ENCODE measurements at places on chromosomes 11 and 22.

DNA sequence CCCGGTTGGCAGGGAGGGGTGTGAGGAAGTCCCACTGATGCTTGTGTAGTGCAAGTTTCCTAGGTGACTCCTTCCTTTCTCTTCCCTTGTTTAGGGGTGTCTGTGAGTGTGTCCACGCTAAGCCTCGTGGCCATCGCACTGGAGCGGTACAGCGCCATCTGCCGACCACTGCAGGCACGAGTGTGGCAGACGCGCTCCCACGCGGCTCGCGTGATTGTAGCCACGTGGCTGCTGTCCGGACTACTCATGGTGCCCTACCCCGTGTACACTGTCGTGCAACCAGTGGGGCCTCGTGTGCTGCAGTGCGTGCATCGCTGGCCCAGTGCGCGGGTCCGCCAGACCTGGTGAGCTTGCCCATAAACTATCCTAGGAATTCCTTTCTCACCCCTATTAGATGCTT lies 10.4 kb downstream of the CCKBR start:
- no peak for DNase-seq

- no peak for DNase-seq
Observed at GRCh38 chr22:20420157-20420842, 17.3 kb downstream of the SCARF2 start.

GRCh38 chr22:46483353-46483752 lies 54.1 kb downstream of the CELSR1 start:
- DNase-seq = no peak

DNA sequence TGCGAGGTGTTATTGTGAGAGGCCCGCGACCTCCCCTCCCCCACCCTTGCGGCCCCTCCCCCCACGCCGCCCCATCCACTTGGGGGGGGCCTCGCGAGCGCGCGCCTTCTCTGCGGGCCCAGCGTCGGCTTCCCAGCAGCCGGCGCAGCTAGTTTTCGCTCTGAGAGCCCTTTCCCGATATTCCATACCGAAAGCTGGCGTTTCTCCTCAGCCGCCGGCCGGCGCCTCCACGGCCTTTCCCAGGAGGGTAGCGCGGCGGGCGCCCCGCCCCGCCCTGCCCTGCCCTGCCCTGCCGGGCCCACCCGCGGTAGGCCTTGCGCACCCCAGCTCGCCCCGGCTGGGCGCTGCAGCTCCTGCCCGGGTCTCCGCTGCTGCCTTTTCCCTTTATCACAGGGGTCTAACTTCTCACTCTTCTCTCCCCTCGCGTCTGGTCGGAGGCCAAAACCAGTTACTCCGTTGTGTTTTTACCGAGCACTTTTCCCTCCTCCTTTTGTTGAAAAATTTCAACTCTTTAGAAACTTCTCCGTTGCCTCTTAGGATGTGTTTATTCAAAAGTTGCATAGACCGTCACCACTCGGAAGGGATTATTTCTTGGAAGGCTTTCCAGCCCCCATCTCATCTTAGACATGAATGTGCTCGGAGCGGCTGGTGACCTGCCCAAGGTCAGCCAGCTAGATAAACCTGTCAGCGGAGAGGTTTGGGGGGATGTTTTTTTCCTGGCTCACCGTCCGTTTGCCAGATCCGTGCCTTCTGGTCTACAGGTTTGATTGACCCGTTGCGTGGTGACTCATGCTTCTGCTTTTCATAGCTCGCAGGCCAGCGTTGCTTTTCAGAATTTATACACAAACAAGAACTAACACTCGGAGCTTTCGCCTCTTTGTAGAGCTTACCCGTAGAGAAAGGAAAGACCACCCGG lies 648 bp downstream of the PAFAH1B2 start:
- DNase-seq = no peak

- peak; percentile 52 for DNase-seq
Observed at GRCh38 chr22:30178181-30179126, 68.1 kb downstream of the LIF start.

GRCh38 chr22:19974268-19974861 lies 32.7 kb upstream of the TXNRD2 start:
- DNase-seq = no peak

DNA sequence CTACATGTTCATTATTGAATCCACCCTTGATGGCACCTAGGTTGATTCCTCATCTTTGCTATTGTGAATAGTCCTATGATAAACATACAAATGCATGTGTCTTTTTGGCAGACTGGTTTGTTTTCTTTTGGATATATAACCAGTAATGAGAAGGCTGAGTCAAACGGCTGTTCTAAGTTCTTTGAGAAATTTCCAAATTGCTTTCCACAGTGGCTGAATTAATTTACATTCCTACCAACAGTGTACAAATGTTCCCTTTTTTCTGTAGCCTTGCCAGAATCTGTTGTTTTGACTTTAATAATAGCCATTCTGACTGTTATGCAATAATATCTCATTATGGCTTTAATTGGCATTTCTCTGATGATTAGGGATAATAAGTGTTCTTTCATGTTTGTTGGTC lies 184.9 kb downstream of the CASP12 start:
- no peak for DNase-seq

DNA sequence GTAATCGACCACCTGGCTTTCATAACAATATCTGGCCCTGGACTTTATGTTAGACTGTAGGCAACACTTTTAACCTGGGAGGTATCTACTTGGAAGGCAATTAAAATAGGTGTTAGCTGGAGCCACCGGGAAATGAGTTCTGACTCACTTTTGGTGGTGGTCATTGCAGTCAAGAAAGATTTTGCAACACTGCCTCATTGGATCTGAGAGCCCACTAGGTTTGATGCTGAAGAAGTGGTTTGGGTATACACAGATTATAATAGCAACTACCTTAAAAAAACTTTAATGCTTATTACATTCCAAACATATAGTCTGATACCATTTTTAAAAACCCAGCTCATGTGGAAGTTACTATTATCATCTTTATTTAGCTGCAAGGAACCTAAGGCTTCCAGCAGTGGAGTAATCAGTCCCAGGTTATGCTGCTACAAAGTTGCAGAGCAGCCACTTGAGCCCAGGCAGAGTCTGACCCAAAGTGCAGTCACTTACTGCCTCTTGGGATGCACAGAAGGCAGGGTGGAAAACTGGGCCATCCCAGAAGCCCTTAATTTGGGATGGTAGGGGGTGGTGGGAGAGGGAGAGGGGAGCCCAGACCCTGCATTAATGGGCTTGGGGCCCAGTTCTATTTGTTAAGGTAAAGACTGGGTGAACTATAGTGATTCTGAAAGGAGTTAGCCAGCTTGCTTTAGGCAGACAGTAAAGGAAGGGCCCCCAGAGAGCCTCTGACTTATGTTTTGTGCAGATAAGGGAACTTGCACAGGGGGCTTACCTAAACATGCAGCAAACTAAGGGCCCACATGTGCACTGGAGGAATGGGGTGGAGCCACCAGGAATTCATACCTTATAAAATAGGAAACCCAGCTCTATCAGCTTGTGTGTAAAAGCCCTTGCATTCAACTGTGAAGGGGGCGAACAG lies 149.4 kb downstream of the SNX19 start:
- DNase-seq = no peak

DNA sequence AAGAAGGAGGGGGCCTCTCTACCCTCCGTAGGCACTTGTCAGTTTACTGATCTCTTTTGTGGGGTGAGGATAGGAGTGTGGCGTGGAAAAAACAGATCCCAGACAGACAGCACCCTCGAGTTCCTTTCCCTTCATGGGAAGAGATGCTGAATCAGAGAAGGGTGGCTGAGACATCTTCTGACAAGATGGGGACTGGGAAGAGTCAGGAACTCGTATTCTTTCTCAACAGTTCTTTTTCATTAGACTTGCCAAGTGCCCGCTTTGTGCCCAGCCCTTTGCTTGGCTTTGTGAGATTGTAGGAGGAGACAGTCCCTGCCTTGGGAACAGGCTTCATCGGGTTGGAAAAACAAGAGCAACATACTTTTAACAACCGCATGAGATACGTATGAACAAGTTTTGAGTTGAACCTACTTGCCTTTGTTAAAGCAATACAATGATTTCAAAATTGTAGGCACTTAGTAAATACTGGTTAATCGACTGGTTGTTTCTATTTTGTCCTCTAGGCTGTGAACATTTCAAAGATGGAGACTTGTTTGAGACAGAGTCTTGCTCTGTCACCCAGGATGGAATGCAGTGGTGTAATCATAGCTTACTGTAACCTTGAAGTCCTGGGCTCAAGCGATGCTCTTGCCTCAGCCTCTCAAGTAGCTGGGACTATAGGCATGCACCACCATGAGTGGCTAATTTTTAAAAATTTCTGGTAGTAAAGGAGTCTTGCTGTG lies 1.1 kb downstream of the RRM1 start:
- DNase-seq = no peak

- DNase-seq = no peak
Observed at GRCh38 chr22:48057116-48057835, 1294.8 kb downstream of the TBC1D22A start.

GRCh38 chr11:117426297-117426685 lies 98.6 kb downstream of the CEP164 start:
- DNase-seq = peak; percentile 44

DNA sequence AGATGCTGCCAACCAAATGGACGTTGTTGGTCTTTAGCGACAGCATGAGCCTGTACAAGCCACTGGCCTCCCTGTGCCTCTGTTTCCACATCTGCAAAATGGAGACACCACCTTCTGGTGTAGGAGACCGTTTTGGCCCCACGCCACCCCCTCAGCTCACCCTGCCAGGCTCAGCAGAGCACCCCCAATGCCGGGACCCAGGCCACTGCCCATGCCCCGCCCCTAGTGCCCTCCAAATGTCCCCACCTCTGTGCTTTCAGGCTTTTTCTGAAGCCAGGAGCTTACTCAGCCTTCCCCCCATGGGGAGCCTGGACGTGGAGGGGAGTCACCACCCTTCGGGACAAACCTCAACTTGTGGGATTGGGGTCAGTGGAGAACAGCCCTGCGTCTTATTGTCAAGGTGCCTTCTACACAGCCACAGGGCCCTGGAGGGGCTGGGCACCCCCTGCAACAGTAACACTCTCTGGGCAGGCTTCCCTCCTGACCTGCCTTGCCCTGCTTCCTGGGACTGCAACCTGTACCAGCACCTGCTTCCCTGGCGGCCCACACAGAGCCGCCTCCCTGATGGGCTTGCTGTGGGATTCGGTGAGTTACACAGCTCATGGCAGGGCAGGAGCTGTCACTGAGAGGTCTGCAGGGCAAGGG lies 24.6 kb upstream of the RTL6 start:
- DNase-seq = no peak

DNA sequence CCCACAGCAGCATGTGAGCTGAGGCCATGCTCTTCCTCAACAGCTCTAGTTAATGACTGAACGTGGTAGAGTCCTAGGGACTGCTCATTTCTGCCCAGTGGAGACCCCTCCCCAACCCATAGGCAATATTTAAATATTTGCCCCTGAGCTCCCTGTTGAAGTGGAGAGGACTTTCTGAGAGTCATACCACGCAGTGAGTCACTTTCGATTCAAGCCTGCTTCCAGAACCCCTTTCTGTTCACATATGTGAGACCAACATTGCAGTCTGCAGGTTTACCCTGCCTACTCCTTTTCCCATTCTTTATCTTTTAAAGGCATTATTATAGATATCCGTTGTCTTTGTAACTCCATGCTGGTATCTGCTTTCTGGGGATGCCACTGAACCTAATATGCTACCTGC lies 946.3 kb downstream of the JRKL start:
- DNase-seq = no peak

DNA sequence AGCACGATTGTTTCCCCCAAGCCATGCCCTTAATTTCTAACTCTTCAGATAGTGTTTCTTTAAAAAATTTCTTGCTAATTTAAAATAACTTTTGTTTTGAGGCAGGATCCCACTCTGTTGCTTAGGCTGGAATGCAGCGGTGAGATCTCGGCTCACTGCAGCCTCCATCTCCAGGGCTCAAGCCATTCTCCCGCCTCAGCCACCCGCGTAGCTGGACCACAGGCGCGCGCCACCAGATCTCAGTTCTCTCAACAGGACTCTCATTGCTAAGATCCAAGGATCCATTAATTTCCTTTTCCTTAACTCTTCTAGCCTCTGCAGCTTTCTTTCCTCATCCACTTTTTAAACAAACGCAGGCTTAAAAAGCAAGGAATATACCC lies 327 bp upstream of the MED17 start:
- no peak for DNase-seq

GRCh38 chr11:8652140-8652539 lies 30.3 kb downstream of the TRIM66 start:
- DNase-seq = no peak

DNA sequence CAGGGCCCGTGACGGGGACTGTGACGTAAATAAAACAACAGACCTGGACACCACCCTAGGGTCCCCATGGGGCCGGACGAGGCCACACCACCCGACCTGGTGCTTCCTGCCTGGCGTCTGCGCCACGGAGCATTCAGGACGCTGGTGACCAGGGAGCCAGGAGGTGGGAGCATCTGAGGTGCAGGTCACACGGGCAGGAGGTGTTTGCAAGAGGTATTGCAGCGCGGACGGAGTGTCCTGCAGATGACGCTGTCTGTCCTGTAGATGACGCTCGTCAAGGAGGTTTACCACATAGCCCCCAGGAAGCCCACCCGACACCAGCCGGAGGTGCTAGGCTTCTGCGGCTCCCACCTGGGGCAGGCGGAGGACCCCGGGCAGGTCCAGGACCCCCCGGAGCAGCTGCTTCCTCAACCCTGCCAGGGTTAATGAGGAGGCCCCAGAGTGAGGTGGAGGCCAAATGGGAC lies 986 bp upstream of the MUC5B start:
- no peak for DNase-seq

DNA sequence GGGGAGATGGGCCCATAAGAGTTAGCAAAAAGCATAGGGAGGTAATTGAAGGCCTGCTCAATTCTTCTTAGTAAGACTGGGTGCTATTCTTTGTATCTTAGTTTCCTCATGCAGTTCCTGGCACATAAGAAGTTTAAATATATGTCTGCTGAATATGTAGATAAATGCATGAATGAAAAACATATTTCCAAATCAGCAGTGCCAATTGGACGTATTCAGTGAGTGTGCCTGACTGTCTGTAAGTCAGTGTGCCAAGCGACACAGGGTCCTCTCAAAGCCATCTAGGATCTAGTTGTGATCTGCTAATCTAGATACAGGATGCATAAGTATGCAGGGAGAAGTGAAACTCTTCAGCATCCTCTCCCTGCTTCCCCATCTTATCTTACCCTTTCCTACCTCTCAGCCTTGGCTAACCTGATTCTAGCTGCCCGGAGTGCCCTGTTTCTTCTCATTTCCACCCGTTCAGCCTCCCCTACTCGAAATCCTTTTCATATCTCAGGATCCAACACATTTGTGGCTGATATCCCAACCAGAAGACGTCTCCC lies 91.1 kb upstream of the SORL1-AS1 start:
- no peak for DNase-seq

DNA sequence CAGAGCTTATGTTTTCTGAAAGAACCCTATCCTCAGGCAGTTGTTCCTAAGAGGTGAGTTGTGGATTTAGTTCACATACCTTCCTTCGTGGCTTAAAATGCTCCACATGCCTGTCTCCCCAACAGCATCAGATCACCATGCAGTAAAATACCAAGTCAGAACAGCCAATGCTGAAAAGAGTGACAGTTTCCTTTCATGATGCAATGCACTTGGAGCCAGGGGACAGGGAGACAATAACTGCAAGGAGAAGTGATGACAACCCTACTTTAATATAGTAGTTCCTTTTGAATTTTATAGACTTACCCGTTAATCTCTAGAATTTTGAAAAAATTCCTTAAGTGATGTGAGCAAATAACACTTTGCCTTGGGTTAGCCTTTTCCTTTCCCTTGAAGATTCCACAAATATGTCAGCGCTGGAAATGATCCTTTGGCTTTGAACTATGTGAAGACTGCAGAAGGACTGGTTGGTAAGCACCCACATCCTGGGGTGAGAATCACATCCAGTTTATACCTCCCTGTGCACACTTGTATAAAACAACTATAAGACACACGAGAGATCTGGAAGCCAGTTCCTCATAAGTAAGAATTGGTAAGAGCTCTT lies 71.2 kb downstream of the PIWIL4 start:
- DNase-seq = no peak

GRCh38 chr22:24402460-24403192 lies 24.8 kb upstream of the ADORA2A start:
- no peak for DNase-seq

All from stimulated activated CD8-positive, alpha-beta memory T cell treated with anti-CD3 and anti-CD28 coated beads, Interleukin-15, amount 100 ng/mL, for 48 hours (primary cell).